ENCODE measurements at places on chromosomes 3 and 15.

DNA sequence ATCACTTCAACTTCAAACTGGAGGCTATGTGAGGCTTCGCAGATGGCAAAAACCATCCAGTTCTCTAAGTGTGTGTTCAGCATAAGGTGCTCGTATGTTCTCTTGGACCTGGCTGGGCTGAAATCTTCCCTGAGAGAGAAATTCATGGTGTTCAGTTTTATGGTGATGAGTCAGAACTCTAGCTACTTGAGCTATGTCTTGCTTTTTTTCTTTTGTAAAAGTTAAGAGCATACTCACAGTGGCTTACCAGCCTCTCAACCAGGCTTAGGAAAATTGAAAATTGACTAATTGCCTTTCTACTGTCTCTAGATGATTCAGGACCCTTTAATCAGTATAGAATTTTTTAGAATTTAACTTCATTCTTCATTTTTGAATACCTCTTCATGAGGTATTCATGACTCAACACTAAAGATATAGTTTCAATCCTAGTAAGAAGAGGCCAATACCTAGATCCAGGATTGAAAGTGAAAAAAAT, 617.5 kb downstream of the TBL1XR1 start:
- DNase-seq = no peak

DNA sequence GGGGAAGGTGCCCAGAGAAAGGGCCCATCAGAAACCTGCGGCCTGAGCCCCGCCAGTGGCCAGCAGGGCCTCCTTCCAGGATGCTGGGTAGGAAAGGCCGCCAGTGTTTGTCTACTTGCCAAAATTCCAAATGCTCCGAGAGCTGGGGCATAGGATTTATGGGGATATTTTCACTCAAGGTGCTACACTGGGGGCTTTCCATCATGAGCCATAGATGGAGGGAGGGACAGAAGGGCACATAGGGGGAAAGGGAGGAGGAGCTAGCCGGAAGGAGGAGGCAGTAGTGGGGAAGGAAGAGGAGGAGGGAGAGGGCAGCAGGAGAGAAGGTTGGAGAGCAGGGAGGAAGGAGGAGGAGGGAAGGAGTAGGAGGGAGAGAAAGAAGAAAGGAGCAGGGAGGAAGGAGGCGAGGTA, 494.7 kb upstream of the PROK2 start:
- DNase-seq = no peak

GRCh38 chr15:41790169-41790568, 15.9 kb downstream of the MAPKBP1 start:
- no peak for DNase-seq

DNA sequence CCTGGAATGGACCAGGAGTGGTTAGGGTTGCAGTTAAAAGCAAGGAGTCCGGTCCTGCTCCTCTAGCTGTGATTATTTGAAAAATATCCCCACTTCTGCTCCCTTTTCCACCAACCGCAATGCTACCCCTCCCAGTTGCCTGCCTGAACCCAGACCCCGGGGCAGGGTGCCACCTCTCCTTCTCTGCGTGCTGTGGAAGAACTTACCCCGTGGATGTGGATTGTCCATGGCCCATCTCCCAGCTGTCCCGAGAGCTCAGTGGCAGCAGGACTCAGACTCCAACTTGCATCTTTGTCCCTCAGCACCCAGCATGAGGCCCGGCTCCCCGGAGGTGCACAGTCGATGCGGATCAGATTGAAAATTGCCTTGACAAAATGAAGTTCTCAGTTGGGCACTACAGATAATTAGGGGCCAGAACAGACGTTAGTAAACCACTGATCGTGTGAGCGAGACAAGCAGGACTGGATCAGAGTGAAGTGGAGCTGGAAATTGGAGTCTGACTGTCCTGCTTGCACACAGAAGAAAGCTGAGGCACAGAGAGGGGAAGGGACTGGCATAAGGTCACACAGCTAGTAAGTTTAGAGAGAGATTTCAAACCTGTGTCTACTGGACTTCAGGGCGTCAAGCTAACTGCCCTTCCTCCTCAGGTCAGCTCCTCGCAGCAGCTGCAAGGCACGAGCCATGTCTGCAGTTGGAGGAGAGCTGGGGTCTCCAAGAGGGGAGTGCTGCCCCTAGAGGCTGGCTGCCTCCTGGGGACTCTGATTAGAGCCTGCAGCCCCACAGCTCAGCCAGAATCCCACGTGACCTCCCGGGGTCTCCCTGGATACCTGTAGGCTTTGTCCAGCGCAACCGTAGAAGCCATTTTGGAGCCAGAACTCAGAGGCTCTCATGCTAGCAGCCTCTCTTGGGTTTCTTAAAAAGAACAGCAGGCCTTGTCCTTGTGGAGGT, 14.7 kb downstream of the SLC6A1 start:
- DNase-seq = peak; percentile 17

- DNase-seq = no peak
Measured at GRCh38 chr3:152395764-152396163, 127.0 kb downstream of the MBNL1 start.

GRCh38 chr3:153289334-153289808, 127.3 kb downstream of the RAP2B start:
- DNase-seq = no peak

- no peak for DNase-seq
Measured at GRCh38 chr3:154795582-154795981, 284.5 kb upstream of the MME start.

DNA sequence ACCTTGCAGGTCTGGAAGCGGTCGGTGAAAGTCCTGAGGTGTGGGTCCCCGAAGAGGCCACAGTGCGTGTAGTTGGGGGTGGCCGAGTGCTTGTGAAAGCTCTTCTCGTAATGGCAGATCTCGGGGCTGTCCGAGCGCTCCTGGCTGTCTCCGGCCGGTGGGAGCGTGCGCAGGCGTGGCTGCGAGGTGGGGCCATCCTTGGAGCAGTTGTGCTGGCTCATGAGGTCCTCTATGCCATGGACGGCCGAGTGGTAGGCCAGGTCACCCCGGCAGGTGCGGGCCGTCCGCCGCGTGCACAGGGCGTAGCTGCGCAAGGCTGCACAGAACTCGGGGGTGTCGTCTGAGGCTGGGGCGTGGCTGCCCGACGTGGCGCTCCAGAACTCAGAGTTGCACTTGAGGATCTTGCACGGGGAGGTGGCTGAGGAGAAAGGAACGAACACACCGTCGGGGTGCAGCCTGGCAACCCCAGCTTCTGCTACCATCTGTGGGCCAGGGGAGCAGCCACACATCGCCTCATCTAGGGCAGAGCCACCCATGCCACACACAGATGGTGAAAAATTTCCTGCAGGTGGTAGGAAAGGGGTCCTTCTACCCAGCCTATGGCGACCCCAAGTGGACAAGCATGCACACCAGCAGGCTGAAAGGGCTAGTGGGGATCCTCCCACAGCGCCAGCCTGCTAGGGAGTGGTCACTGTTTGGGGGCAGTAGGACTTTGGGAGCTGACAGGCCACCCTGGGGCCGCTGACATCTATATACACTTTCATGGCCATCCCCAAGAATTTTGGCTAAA, 36.7 kb downstream of the RGMA start:
- no peak for DNase-seq

GRCh38 chr3:106161246-106161645, 292.4 kb upstream of the CBLB start:
- no peak for DNase-seq

Data from SK-N-DZ (cell line).